ENCODE measurements at places on chromosomes 6 and 20.

DNA sequence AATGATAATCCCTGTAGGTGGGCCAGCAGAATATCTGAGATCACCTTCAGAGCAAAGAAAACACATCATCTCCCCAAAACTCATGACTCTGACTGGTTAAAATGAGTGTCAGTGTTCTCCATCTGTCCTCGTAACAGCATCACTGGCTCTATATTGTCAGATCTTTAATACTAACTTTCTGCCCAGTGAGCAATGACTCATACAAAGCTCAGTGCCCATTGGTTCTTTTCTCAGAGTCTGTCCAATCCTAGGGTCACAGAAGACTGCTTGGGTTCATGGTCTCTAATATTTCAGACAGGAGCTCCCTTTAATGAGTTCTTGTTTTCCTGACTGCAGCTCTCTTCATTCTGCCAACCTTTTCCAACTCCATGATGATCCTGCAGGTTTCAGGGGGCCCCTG is 36.4 kb downstream of the HLA-DPB1 start:
- peak; percentile 55 for DNase-seq

GRCh38 chr6:15744818-15745402 is 82.1 kb upstream of the DTNBP1 start:
- no peak for DNase-seq

DNA sequence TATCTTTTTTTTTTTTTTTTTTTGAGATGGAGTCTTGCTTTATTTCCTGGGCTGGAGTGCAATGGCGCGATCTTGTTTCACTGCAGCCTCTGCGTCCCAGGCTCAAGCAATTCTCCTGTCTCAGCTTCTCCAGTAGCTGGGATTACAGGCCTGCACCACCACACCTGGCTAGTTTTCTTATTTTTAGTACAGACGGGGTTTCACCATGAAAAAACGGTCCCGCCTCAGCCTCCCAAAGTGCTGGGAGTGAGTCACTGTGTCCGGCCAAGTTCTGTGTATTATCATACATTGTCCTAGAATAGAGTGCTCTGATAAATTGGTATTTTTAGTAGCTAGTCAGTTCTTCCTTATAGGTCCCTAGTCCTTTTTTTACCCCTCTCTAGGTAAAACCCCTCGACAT is 2.8 kb downstream of the SNRPC start:
- DNase-seq = no peak

GRCh38 chr6:167588920-167589614 is 237.6 kb upstream of the AFDN start:
- DNase-seq = no peak

GRCh38 chr6:153591159-153591558 is 447.9 kb upstream of the OPRM1 start:
- DNase-seq = no peak

GRCh38 chr20:38144974-38145728 is 19.9 kb downstream of the TGM2 start:
- peak; percentile 87 for DNase-seq

DNA sequence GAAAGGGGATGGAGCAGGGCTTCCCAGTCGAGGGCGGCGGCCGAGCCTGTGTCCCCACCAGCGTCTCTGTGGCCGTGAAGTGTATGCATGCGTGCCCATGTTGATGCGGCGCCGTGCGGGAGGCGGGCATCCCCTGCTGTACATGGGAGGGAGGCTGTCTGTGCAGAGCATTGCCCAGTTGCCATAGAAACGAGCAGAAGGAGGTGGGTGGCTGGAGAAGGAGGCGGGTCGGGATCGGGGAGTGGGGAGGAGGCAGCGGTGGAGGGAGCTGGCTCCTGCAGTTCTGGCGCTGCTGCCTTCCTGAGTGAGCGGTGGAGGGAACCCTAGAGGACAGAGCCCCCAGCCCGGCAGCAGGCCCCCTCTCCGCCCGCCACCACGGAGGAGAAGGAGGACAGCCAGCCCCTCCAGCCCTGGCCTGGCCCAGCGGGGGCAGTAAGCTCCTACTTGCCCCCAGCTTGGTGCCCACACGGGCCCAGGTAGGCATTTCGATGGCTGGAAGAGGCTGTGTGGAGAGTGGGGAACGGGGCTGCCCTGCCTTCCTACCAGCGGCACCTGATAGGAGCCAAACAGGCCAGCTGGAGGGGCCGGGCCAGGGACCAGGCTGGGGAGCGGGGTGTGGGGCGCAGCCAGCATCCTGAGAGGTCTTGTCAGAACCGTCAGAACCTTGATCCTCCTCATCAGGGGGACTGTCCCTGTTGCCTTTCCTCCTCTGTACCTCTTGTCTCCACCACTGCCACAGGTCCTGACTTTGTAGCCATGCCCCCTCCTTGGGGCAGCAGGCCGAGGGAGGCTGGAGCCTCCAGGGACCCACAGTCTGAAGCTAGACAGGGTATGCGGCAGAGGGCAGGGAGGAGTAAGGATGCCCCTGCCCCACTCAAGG is 41.3 kb downstream of the SPDEF start:
- peak; percentile 57 for DNase-seq

DNA sequence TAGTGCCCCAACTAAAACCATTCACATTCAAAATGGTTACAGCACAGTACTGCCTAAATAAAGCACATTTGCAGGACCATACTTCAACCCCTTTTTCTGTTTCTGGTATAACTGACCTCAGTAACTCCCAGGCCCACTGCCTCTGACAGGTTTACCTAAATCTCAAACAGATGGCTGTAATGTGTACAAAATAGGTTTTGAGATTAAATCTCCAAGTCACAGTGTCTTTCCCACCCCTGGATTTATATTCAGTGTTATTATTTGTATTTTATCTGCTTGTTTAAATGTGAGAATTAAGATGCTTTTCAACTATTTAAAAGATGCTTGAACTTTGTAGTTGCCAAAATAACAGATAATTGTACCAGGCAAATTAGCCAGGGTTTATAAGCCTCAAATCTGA is 4.7 kb upstream of the KIF6 start:
- DNase-seq = no peak

GRCh38 chr6:138052783-138053182 is 54.4 kb downstream of the PERP start:
- no peak for DNase-seq

GRCh38 chr6:87756858-87757257 is 54.8 kb upstream of the AKIRIN2 start:
- DNase-seq = peak; percentile 83

GRCh38 chr20:22004946-22005345 is 299.5 kb downstream of the PAX1 start:
- no peak for DNase-seq

- no peak for DNase-seq
Measured at GRCh38 chr6:34819571-34820480, 27.9 kb downstream of the BLTP3A start.

GRCh38 chr6:154852687-154853086 is 119.5 kb downstream of the SCAF8 start:
- peak; percentile 84 for DNase-seq

GRCh38 chr6:66057034-66057433 is 350.0 kb upstream of the EYS start:
- no peak for DNase-seq

- DNase-seq = no peak
Measured at GRCh38 chr20:51542033-51542570, 417 bp downstream of the NFATC2 start.

DNA sequence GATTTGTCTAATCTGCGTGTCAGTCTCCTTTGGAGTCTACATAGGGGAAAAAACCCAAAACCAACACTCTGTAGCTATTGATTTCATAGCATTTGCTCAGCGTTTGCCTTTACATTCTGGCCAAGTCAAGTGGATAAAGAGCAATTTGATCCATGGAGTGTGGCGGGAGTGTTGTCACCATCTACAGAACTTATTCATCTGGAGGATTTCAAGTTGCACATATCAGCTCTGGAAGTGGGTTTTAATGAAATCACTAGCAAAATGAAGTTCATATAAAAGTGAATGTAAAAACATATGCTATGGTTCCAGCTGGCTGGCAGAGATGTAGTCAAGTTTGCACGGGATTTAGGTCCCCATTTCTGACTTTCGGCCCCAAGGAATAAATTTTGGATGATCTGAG is 219.7 kb upstream of the SUPT3H start:
- DNase-seq = no peak

DNA sequence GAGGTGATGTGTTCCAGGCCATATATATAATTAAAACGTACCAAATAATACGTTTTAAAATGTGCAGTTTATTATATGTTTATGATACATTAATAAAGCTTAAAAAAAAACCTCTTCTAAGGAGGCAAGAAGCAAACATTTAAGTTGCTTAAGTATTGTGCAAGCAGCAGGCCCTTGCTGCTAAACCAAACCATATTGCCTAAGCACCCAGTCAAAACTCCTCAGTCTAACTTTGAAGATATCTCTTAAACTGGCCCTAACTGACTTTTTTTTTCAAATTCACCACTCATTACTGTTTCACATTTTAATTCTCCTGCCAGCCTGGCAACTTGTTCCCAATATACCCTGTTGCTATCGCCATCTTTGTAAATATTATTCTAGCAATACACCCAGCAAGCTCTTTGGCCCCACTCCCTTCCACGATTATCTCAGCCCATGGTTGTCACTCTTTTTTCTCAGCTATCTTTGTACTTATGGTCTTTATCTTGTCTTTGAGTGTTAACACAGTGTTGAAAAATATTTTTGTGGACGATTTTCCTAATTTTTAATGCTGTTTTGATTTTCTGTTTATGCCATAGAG is 60.9 kb downstream of the C6orf58 start:
- DNase-seq = no peak

DNA sequence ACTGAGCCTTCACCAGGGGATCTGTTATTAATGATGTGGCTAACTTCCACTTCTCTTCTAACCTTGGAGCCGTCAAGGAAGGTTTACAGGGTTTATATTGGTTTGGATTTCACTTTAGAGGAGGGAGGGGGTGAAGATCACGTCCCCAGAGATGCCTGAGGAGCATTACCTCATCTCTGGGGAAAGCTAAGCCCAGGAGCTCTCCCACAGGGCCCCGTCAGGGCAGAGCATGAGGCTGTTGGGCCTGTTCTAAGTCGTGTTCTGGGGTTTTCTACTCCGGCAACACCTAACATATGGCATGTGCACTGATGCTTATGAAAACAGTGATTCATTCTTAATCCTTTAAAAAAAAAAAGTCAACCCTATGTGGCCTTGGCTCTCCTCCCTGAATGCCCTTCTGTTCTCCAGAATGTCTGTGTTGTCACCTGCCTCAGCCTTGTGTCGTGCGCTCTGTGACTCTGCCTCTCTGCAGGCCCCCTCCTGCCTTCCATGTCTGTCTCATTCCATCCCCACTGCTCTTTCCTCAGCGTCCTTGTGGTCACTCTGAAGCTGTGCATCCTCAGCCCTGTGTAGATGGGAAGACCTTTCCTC is 97.4 kb upstream of the JARID2 start:
- peak; percentile 90 for DNase-seq

- DNase-seq = peak; percentile 24
Measured at GRCh38 chr20:54320148-54320607, 112.3 kb downstream of the PFDN4 start.

DNA sequence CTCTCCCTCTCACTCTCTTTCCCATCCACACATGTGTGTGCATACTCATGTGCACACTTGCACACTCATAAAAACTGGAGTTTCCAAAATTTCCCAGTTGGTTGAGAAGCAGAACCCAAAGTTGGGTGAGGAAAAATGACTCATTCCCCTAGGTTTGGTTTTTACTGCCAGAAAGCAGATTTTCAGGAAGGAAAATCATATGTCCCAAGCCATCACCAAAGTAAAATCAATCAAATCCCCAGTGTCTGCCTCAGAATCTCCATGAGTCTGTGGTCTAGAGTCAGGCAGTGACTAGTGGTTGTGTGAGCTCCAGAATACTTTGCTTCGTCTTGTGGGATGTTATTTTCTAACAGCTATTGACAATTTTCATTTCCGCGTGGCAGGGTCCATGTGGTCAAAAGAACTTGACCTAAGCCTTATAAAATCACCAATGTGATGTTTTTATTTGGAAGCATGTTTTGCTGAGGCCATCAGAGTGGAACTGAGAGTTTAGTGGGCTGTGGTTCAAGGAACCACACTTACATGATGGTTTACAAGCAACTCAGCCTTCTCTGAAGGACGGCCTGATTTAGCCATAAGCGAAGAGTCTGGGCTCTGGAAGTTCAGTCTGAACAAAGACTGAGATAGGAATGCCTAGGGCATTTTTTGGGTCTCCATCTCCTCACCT is 81.9 kb upstream of the CCN6 start:
- DNase-seq = peak; percentile 39

GRCh38 chr6:135129136-135129856 is 51.8 kb upstream of the MYB start:
- no peak for DNase-seq

- DNase-seq = no peak
Measured at GRCh38 chr20:20955892-20956291, 150.3 kb downstream of the LINC00237 start.

DNA sequence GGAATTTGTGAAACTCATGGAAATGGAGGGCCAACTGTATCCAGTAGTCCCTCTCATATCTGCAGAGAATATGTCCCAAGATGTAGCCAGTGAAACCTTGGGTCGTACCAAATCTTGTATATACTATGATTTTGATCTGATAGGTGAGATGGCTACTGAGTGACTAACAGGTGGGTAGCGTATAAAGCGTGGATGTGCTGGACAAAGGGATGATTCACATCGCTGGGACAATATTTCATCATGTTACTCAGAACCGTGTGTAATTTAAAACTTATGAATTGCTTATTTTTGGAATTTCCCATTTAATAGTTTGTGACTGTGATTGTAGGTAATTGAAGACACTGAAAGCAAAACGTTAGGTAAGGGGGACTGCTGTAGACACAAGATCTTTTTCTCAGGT is 144.1 kb downstream of the SMAP1 start:
- peak; percentile 62 for DNase-seq

DNA sequence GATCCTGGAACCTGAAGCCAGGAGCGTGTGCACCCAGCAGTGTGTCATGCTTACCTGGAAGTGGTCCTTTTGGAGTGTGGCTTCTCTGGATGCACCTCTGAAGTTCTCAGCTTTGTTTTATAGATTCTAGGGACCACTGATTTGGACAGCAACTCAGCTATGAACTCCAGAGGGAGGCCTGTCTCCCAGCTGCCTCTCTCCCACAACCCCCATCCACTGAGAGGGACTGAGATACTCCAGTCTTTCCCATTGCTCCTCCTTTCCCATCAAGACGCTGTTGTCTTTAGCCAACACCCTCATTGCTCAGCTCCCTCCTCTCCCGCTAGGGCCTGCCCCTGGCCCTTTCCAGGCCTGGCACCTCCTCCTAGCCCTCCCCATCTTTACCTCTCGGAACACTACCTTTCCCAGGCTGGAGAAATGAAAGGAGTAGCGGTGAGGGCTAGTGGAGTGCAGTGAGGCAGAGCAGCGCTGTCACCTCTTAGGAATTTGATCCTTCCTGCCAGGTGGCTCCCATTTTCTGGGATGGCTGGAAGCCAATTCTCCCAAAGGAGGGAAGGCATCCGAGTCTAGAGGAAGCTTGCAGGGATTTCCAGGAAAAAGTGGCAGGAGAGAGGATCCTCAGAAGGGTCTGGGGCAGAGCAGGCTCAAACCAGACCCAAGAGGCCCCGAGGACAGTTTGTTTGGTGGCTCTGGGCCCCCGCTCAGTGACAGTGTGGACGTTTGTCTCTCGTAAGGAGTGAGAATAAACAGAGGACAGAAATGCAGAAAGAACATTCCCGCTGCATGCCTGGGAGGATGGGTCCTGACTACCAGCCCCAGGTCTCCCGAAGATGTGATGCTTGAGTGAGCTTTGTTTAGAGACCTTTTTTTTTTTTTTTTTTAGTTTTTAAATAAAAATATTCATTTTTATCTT is at the start of gene LRRN4:
TSS of gene LRRN4 (minus strand) at position 285 of the 913 bp plus-strand sequence. CDS start 1,261 bp downstream, outside the sequence.
- DNase-seq = peak; percentile 26

- peak; percentile 30 for DNase-seq
Measured at GRCh38 chr6:118908441-118908840, 14.5 kb downstream of the ASF1A start.

Measured in IMR-90 (cell line).